Stimulated activated CD4-positive, alpha-beta T cell treated with anti-CD3 and anti-CD28 coated beads, TNF-alpha, amount 100 ng/mL, for 4 hours (primary cell): ENCODE measurements at places on chromosomes 16 and 17.

GRCh38 chr17:69452664-69453260 is 38.3 kb downstream of the MAP2K6 start:
- DNase-seq = no peak

DNA sequence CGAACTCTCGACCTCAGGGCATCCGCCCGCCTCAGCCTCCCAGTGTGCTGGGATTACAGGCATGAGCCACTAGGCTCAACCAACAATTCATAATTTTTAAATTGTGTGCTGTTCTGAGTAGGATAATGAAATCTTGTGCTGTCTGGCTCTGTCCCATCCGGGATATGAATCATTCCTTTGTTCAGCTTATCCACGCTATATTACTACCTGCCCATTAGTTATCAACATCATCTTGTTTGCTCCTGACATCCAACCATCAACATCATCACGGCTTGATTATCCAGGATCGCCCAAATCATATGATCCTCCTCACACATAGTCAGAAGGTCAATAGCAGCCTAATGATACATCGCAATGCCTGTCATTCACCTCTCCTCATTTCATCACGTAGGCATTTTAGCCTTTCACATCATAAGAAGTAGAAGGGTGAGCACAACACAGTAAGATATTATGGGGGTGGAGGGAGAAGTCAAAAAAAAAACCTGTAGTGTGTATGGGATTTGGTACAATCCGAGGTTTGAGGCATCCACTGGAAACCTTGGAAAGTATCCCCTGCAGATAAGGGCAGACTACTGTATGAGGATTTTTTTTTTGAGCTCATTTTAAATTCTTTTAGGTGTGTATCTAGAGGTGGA is 77.0 kb upstream of the SIAH1 start:
- DNase-seq = no peak

DNA sequence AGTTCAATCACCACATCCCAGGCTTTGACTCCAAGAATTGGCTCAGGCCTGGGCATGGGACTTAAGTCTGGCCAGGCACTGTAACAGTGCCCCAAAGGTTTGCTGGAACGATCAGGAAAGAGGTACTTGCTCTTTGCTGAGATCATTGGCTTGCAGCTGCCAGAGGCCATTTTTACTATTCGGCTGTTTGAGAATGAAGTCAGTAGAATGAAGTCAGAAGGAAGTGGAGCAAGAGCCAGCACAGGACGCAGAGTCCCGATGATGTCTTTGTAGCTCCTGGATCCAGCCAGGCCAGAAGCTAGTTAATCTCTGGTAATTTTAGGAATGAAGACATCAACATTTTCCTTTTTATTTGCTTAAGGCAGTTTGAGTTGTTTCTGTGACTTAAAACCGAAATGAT is 195.5 kb downstream of the RAB11FIP4 start:
- DNase-seq = no peak

DNA sequence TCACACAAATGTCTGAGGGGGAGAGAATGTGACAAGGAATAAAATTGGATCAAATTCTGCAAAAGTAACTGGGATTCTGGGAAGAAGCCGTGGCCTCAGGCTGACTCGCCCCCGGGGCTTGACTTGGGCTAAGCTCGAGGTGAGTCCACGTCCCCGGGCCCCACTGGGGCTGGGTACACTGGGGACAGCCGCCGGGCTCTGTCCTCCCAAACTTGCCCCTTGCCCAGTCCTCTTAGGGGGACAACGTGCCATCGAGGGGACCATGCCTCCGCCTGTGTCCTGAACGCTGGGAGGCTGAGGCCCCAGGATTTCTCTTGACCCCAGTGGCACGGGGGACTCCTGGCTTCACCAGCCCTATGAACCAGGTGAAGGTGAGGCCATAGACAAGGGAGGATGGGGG is 21.1 kb downstream of the DOC2B start:
- DNase-seq = no peak

DNA sequence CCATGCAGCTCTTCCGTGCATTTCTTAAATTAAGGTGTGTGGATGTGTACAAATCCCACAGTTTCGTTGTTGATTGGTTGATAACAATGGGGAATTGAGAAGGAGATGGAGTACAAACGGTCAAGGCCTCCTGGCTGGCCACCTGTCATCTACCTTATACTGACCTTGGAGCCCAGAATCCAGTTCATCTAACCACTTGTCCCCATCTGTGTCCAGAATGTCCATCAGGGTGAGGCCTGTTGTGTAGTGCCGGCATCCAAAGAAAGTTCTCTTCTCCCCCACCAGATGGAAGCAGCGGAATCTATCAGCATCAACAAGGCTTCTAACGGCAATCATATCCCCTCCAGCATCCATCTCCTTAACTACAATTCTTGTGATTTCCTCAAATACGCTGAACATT is 1.5 kb downstream of the GSDMB start:
- no peak for DNase-seq

DNA sequence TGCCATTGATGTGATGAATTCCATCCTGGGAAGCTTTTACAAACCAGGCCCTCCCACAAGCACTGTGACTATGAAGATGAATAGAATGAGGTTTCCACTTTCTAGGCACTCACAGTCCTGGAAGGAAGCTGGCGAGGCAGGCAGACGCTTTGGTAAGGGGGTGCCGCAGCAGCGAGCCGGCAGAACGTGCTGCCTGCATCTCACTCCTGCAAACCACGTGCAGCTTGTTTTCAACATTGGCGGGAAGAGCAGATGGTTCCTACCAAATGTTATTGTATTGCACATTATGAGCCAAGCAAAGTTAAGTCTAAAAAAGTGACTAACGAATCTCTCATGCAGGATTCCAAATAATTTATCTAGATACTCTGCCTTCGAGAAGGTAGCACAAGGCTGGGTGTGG is 3.7 kb upstream of the DNAI2 start:
- no peak for DNase-seq

GRCh38 chr17:78130437-78131101 is at the start of gene TMC8:
Gene TMC8 (plus strand): TSS chr17:78130771. CDS start chr17:78131589, 818 bp downstream.
- no peak for DNase-seq

GRCh38 chr16:20353379-20353778 is 864 bp upstream of the UMOD start:
- DNase-seq = no peak

DNA sequence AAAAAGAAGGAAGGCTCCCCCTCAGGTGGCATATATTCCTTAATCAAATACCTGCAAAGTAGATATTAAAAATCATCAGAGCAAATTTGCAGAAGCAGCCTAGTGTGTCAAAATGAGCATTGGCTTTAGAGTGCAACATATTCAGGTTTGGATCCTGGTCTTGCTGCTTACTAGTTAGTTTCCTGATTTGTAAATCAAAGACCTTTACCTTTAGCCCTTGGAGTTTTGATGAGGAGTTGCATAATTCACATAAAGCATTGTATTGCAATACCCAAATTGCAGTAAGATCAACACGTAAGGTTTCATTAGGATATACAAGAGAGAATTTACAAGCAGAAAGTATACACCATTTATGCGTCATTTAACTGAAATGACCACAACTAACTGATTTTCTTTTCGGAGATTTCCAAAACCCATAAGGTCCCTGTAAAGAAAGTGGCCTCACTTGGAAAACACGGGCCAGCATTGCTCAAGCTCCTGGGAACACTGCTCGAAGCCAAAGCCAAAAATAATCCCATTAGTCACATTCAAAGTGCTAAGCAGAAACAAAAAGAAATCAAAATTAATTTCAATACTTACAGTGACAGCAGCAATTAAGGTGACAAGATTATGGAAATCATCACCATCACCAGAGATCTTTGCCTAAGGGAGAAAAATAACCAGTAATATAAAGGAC is 415.9 kb upstream of the ERCC4 start:
- DNase-seq = no peak

- DNase-seq = no peak
Observed at GRCh38 chr17:12856416-12856815, 67.1 kb downstream of the ARHGAP44 start.

DNA sequence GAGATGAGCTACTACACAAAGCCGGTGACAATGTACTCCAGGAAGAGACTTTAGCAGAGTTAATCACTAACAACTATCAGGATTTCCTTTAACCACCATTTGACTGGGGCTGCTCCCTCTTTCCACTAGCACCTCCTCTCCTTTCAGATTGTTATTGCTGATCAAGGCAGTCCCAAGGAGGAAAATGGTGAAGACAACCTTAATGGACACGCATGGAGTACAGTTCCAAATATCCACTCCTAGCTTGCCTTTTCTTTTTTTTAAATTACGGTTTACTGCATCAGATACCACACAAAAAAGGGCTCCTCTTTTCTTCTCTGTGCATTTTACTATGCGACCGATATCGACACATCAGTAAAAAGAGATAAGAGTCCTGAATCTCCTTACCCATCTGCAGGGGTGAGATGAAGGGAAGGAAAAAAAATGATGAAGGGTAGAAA is 30.9 kb downstream of the FAM222B start:
- no peak for DNase-seq

- DNase-seq = no peak
Observed at GRCh38 chr17:47611372-47612350, 38.1 kb upstream of the KPNB1 start.

GRCh38 chr17:8608001-8608400 is 22.5 kb downstream of the MYH10 start:
- DNase-seq = no peak

DNA sequence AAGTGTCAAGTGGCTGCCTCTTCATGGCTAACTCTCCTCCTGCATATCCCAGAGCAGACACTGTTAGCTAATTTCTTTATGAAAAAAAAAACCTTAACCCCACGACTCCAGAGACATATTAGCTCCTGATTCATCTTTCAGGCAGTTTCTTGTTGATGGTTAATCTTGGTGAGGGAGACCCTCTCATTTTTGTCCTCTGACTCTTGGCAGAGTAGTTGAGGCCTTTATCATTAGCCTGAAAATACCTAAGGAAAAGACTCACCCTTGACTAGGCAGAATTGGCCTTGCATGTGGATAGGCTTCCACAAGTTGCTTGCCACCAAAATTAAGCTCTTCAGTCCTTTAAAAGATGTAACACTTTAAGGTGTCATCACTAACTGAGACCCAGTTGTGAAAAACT is 4.0 kb downstream of the CRYBA1 start:
- DNase-seq = no peak

GRCh38 chr17:40598619-40599467 is 33.6 kb upstream of the CCR7 start:
- DNase-seq = no peak

DNA sequence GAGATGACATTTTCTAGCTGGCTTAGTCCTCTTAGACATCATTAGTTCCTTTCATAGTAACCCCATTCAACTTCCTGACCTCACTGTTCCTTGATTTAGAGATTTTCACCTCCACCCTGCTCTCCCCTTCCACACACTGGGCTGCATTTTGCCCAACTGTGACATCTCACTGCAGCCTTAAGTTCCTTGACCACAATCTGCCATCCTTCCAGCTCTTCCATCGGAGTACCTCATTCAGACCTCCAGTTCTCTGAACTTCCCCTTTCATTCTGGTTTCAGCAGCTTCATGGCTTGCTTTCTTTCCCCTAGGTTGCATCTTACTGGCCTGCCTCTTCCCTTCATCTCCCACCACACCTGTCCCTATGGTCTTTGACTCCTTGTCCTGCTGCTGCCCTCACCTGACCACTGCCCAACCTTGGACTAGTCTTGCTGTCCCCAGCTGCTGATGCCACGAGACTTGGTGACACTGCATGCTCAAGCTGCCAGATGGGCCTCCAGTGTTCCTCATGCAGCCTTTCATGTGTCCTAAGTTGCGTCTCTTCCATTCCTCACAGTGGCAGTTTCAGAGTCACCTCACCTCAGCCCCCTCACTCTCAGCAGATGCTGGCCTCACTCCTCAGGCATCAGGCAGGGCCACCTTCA is 40.8 kb downstream of the NUP88 start:
- no peak for DNase-seq

- DNase-seq = no peak
Observed at GRCh38 chr17:17935321-17936271, 36.6 kb downstream of the TOM1L2 start.

DNA sequence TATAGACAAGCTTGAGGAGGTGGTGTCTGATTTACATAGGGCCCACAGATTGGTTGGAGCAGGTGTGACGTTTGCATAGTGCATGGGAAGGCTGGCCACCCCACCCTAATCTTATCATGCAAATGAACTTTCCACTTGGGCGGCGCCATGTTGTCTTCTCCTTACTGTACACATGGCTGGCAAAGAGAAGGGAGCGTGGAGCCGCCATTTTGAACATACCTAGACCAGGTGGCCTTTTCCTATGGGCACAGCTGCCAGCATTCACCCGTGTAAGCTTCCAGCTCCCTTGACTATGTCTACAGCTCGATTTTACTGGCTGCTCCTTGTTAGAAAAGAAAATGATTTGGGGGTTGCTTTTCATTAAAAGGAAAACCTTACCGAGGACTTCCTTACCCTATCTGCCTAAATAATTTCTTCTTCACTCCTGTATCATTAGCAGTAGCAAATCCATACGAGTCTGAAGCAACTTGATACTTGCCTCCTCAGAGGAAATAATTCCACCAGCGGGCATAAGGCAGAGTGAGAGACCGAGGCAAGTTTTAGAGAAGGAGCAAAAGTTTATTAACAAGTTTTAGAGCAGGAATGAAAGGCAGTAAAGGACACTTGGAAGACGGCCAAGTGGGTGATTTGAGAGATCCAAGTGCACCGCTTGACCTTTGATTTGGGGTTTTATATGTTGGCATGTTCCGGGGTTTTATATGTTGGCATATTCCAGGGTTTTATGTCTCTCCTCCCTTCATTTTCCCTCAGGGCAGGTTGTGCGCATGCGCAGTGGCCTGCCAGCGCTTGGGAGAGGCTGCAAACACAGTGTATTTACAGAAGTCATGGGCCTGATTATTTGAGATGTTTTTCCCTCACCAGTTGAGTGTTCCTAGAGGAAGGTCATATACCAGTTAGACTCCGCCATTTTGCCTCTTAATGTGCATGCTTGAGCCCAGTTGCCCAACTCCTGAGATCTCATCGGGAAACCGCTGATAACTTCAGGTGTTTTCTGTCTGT is 65.7 kb downstream of the MARF1 start:
- no peak for DNase-seq

- no peak for DNase-seq
Observed at GRCh38 chr16:1884155-1884760, 12.3 kb upstream of the MEIOB start.

DNA sequence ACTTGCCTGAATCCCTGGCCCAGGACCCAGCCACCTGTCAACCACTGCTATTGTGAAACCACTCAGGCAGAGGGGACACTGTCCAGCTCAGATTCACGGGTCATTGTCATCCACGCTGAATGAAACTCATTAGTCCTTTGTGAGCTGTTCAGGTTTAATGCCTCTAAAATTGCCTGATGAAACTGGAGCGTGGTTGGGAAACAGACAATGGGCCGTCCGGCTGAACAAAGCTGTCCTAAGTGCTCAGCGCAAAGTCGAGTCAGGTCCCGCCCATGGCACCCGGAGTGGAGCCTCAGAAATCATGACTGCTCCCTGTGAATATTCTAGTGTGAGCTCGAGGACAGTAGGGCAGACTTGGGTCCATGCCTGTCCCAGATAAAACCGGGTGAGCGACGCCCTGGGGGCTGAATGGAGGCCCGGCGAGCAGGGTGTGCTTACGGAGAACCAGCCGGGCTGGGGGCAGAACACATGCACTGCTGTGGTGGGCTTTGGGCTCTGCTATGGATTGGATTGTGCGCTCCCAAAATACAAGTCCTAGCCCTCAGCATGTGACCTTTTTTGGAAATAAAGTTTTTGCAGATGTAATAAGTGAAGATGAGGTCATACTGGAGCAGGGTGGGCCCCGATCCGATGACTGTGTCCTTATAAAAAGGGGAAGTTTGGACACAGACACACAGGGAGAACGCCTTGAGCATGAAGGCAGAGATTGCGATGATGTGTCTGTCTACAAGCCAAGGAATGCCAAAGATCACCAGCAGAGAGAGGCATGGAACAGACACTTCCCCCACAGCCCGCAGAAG is 12.9 kb upstream of the CMIP start:
- no peak for DNase-seq
